Stimulated activated CD4-positive, alpha-beta T cell treated with anti-CD3 and anti-CD28 coated beads, Interleukin-2, amount 100 ng/mL, for 24 hours (primary cell): ENCODE measurements at places on chromosomes 7 and 10.

- DNase-seq, result no peak
Measured at GRCh38 chr7:148854983-148855382, 29.1 kb downstream of the EZH2 start.

DNA sequence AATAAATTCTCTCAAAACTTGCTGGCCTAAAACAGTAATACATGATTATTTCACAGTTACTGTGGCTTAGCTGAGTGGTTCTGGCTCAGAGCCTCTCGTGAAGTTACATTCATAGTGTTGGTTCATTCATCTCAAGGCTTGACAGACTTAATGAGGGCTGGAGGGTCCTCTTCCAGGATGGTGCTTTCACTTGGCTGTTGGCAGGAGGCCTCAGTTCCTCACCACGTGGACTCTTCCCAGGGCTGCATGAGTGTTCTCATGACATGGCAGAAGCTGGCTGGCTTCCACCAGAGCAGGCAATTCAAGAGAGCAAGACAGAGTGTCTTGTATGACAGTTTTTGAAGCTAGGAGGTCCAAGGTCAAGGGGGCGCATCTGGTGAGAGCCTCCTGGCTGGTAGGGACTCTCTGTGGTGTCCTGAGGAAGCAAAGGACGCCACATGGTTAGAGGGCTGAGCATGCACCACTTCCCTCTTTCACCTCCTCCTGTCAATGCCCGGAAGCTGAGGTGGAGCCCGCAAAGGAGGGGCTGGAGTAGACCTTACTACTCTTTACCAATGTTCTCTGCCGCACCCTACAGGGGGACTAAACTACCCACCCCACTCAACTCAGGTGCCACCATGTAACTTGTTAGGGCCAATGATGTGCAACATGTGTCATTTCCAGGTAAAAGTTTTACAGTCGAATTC lies 58.2 kb upstream of the YAE1 start:
- DNase-seq, result no peak

DNA sequence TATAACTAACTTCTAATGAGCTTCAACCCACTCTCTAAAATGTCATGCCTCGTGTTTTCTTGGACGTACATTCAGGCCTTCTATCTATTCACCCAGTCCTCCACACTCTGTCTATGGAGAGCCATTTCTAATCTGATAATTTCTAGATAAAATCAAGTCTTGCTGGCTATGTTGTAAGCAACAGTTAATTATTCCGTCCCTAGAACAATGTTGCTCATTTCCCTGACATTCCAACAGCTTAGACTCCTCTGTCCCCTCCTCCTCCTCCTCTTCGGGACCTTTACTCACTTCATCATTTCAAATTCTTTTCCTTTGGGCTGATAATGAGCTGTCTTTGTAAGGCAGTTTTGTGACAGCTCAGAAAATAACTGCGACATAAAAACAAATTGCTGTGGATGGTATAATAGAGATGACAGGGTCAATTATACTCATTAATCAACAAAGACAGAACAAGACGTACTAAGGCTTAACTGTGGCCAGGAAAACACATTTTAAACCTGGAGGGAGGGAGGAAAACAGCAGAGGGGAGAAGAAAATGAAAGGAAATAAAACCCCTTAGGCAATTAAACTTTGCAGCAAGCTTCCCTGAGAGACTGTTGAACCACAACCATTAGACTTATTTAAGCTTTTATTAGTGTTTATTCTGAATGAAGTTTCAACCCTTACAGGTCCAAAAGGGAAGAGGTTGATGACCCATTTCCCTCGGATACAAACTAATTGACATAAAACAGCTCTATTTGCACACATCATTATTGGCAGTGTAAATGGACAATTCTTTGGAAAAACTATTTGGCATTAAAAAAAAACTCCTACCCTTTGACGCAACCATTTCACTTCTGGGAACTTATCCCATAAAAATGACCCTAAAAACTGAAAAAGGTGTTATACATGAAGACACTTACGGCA lies 179.1 kb downstream of the SFMBT2 start:
- no peak for DNase-seq

DNA sequence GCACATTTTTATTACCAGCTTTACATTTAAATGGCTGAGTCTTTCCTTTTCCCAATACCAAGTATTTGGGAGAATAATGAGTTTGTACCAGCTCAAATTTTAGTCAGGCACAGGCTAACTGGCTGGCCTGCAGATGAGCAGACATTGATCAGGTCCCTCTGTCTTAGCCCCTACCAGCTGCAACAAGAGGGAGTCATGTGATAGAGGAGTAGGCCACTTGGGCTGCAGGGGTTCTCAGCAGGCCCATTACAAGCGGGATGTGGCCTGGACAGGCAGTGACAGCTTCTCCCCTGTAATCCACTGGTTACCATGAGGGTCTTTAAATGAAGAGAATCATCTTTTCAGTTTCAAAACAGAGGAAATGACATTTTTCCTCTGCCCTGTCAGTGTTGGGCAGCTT lies 283.6 kb downstream of the SUGCT start:
- DNase-seq, result no peak
